ENCODE measurements at places on chromosomes 11 and 22. TPM values are rescaled to one million over a fixed set of nuclear protein-coding genes. Genes with fewer than 3 reads are reported as not detected.

Gene OR2AG2
- 0.19 TPM for total RNA-seq

Gene ADM2
- total RNA-seq, result 8.0 TPM

Gene OR52I1
- not detected for total RNA-seq

Gene ACRV1
- total RNA-seq, result not detected

Gene REXO2
- total RNA-seq, result 66.4 TPM

Gene MARK2
- total RNA-seq, result 42.6 TPM

All from kidney (tissue), 22 donors.